Midbrain (tissue), 1 donor: ENCODE measurements at places on chromosomes 1 and 21.

- peak; percentile 29 for DNase-seq
These were observed 917 bp downstream of the STX12 start for GRCh38 chr1:27773826-27774445.

DNA sequence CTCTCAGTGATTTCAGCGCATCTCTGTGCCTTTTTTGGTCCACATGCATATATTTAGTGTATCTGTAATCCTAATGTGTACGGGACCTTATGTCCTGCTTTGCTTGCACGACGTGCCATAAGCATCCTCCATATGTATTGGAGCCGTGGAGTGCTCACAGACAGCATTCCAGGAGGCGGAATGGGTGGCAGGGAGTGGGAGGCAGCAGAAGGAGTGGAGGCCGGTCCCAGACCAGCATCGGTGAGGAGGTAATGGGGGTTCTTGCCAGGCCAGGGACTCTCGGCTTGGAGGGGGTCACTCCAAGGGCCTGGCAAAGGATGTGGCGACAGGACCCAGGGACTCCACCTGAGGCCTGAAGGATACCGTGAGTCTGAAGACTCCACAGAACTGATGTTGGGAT, 185.0 kb downstream of the CAMTA1 start:
- DNase-seq: no peak

GRCh38 chr21:20527731-20528460, 470.3 kb upstream of the NCAM2 start:
- DNase-seq: no peak

DNA sequence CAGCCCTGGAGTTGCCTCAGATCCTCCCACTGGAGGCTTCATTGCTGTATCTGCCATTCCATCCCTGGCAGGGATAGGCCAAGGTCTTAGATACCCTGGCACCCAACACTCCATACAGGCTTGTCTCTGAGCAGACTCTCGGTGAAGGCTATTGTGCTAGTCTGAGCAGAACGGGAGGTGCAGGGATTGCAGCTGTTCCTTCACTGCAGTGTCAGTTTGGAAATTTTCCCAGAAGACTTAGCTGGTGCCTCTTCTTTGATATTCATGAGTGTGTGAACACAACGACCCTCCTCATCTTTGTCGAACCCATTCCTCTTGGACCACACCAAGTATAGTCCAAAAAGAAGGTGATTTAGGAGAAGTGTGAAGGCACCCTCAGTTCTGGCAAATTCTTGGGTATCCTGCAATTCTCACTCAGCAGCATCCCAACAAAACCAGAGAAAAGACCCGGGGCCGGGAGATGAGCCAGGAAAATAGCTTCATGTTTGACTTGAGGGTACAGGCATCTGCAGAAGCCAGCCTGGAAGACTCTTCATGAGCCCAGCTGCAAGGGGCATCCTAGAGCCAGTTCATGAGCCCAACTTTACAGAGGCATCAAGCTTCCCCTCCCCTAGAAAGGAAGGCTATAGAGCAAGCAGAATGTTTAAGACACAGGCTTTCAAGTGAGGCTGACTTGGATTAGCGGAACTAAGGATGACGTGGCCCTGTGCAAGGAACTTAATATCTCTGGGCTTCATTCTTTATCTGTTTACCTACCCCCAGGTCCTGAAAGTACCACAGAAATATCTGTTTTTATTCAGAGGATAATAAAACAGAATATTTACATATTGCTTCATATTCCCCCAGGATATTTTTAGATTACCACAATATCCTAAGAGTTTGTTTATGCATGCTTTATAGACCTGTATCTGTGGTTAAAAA, 38.8 kb upstream of the HAO2 start:
- no peak for DNase-seq

GRCh38 chr1:15384301-15384901, 25.3 kb upstream of the EFHD2 start:
- peak; percentile 70 for DNase-seq

DNA sequence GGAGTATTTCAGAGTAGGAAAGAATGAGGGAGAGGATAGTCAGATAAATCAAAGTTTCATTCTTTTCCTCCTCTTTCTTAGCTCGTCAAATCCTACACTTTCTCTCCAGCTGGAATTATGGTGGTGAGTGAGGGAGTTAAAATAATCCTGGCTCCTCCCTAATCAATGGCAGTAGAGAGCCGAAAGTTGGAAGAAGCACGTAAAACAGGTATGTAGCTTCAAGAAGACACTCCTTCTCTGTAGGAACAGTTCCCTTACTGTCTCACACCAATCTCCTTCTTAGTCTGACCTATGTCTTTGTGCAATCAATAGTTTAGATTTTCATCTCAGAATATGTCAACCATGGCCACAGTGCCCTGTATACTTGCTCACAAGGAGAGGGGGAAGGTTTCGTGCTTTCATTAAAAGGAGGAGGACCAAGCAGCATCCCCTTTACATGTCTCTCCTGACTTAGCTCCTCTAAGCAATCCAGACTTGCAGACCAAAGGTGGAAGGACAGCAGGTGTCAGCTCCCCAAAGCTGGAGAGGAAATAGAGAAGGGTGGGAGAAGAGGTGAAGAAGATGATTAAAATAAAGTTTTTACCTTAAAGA, 878 bp downstream of the MINDY1 start:
- peak; percentile 38 for DNase-seq

GRCh38 chr21:41435706-41436105, 9.7 kb downstream of the MX1 start:
- DNase-seq: no peak

- no peak for DNase-seq
These were observed 535 bp downstream of the SETD4 start for GRCh38 chr21:36059823-36060158.

DNA sequence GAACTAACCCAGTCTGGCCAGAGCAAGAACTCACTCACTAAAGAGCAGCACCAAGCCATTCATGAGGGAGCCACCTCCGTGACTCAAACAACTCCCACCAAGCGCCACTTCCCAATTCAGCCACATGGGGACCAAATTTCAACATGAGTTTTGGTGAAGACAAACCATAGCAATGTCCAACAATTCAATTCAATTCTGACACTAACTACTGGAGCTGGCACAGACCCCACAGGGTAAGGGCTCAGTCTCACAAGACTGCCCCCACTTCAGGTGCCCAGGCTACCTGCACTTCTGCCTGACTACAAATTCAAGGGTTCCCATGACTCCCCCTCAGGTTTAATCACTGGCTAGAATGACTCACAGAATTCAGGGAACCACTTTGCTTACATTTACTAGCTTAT, 48.8 kb upstream of the RAP1A start:
- no peak for DNase-seq

DNA sequence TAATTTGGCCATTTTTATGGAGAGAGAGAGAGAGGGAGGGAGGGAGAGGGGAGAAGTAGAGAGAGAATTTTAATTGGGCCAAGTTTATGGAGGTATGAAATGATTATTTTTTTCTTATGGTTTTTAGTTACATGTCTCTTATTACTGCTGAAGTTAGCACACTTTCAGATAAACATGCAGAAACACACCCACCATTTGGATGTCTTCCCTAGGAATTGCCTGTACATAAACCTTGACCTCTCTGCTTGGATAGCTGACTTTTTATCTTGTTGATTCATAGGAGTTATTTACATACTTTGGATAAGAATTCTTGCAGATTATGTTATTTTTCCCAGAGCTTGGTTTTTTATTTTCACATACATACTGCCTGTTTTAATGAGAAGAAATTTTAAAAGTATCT, 310.2 kb upstream of the ADAMTS5 start:
- DNase-seq: no peak

- no peak for DNase-seq
These were observed 1058.0 kb upstream of the ADGRL4 start for GRCh38 chr1:80064524-80064923.

DNA sequence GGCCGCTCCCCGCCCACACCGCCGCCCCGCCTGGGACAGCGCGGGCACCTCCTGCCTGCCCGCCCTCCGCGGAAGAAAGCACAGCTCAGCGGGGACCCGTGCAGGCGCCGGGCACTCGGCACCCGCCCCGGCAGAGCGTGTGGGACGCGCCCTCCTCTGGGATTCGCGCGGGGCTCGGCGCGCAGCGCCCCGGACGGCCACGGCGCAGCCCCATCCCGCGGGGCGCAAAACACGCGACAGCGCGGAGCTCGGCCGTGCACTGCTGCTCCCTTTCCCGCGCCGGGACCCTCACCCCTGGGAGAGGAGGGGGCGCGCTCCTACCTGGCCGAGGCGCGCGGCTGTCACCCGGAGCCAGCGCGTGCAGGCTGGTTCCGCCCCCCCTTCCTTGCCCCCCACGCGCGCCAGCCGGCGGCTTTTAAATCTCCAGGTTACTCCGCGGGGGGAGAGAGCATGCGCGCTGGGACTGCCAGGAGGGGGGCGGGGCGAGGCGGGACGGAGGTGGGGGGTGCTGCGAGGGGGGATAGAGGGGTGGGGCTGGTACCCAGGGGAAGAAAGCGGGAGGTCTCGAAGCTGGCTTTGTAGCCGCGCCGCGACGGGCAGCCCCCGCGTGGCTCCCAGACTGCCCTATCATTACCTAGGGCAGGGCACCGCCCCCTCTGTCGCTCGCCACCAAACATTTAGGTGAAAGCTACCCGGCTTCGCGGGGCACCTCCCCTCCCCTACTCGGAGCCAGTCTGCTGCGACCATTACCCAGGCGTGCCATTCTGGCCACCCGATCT, at the start of gene SLC45A3:
Gene SLC45A3 (minus strand): TSS at position 437 of the 779 bp plus-strand sequence. CDS start 15,853 bp downstream, outside the sequence.
- peak; percentile 28 for DNase-seq

- no peak for DNase-seq
These were observed 86.1 kb downstream of the BRINP3 start for GRCh38 chr1:190391582-190391981.

DNA sequence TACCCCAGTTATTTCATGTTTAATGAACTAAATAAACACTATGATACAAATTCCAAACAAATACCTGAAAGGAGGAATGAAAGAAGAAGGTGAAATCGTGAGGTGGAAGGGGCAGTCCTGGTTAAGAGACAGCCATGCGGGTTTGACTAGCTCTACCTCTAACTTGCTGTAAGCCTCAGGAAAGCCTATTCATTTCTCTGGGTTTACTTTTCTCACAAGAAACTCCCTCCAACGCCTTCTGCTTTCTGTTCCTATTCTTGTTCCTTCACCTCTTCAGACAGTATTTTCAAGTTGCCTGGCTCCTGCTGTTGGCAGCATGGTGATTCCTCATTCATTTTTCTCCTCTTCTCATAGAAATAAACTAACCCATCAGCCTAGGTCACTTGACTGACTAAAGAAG, 92.4 kb downstream of the NTPCR start:
- DNase-seq: no peak

DNA sequence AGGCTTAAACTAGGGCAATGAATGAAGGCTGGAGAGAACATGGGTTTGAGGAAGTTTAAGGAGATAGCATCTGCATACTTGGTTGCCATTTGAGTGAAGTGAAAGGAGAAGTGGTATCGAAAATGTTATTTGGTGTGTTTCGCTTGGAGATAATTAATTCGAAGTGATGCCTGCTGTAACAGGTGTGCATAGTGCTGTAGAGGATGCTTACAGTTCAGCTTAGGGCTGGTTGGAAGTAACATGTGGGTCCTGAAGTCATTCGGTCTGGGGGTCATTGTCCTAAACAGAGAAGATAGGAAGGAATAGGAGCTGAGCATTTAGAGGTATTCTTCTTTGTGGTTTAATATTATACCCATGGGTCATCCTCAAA, 301 bp upstream of the NUDT17 start:
- DNase-seq: no peak

GRCh38 chr1:230026572-230026971, 40.5 kb upstream of the GALNT2 start:
- no peak for DNase-seq

DNA sequence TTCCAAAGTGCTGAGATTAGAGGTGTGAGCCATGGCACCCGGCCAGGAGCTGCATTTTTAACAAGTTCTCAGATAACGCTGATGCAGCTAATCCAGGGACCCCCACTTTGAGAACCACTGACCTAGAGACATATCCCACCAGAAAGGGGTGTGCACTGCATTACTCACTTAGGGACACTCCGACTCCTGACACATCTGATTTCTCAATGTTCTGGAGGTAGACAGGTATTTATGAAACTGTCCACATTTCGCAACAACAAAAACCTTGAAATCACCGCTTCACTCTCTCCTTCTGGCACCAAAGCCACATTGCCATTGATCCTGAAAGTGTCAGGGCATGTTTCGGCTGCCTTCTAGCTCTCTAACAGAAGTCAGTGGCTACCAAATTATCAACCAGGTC, 23.2 kb upstream of the CAMTA1 start:
- DNase-seq: no peak

GRCh38 chr1:34590211-34590623, 164.6 kb upstream of the GJB5 start:
- no peak for DNase-seq
